Prostate gland (tissue), 2 donors: ENCODE measurements at places on chromosomes 12 and 14. TPM values are rescaled to one million over a fixed set of nuclear protein-coding genes. Genes with fewer than 3 reads are reported as not detected.

Gene DLK1
- total RNA-seq: 0.14 TPM

Gene HOXC12
- total RNA-seq: not detected

Gene FOXM1
- total RNA-seq: 10.8 TPM

Gene ENDOU
- not detected for total RNA-seq

Gene GPR84
- total RNA-seq: not detected

Gene DNAH10
- 7.9 TPM for total RNA-seq

Gene ANKRD33
- total RNA-seq: not detected

Gene LBHD2
- total RNA-seq: not detected

Gene BCL11B
- 5.4 TPM for total RNA-seq

Gene NEUROD4
- total RNA-seq: not detected

Gene SALL2
- total RNA-seq: 8.1 TPM

Gene HAL
- 0.27 TPM for total RNA-seq

Gene CMAS
- 45.4 TPM for total RNA-seq

Gene AVPR1A
- 6.2 TPM for total RNA-seq

Gene PAPLN
- total RNA-seq: 10.7 TPM

Gene TAS2R20
- 1.2 TPM for total RNA-seq

Gene FIGNL2
- 0.46 TPM for total RNA-seq

Gene RFLNA
- total RNA-seq: 5.4 TPM

Gene ADGRD1
- 20.9 TPM for total RNA-seq

Gene TMEM229B
- 85.4 TPM for total RNA-seq

Gene SPRYD3
- total RNA-seq: 38.7 TPM

Gene TRAFD1
- total RNA-seq: 44.8 TPM

Gene SLC6A12
- total RNA-seq: 1.0 TPM

Gene SLC5A8
- total RNA-seq: 5.6 TPM

Gene B4GALNT3
- total RNA-seq: 7.1 TPM

Gene SLC25A47
- total RNA-seq: not detected

Gene ARHGAP9
- 3.5 TPM for total RNA-seq

Gene ATXN2
- total RNA-seq: 29.5 TPM

Gene SYNDIG1L
- 0.09 TPM for total RNA-seq

Gene TSPAN31
- 127 TPM for total RNA-seq

Gene RNU4-1
- total RNA-seq: under 0.01 TPM

Gene DIO3
- total RNA-seq: 6.9 TPM

Gene TRIM9
- 6.5 TPM for total RNA-seq

Gene BDKRB2
- 0.97 TPM for total RNA-seq

Gene CLMN
- 24.6 TPM for total RNA-seq

Gene CEBPE
- not detected for total RNA-seq

Gene ACVRL1
- 31.1 TPM for total RNA-seq

Gene TSPAN8
- total RNA-seq: 240 TPM

Gene DEGS2
- total RNA-seq: 8.3 TPM

Gene KNTC1
- 28.6 TPM for total RNA-seq

Gene DPF3
- 11.0 TPM for total RNA-seq

Gene FGF6
- total RNA-seq: not detected

Gene BCL7A
- 10.3 TPM for total RNA-seq

Gene CLECL1
- total RNA-seq: not detected

Gene TMEM52B
- total RNA-seq: not detected

Gene DHRS4
- total RNA-seq: 40.6 TPM

Gene PGF
- total RNA-seq: 7.9 TPM

Gene HEBP1
- total RNA-seq: 40.3 TPM

Gene B3GNT4
- total RNA-seq: 0.64 TPM
